Dermis microvascular lymphatic vessel endothelial cell (primary cell): ENCODE measurements at places on chromosomes 16 and 17.

DNA sequence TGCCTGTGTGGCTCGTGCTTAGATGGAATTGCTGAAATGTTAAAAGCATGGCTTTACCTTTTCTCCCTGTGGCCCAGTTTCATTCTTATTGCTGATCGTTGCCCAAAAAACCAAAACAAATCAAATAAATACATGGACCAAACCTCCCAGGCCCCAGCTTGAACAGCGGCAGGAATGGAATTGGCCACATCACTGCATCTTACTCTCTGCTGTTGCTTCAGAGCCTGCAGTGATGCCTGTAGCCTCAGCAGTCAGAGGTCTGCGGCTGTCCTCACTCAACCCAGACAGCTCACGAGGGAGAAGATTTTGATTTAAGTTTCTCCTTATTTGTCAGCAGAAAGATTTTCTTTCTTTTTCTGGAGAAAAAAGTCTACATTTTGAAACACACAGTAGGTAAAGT, 91.5 kb downstream of the NPIPB11 start:
- no peak for DNase-seq

DNA sequence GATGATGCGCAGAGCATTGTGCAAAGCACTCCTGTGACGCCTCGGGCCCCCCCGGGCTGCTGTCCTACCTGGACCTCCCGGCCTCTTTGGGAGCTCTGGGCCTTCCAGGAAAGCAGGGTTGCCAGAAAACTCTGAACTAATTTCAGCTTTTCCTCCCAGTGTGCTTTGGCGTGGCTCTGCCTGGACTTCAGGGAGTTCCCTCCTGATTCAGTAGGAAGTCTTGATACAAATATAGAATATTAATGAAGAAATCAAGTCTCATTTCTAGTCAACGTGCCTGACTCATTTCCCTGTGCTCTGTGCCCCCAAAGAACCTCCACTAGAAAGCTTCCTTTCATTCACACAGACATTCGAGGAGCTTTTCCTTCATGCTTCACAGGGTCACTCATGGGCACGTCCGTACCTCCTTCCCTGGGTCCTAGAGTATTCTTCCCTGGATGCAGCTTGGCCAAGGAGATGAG, 84.0 kb upstream of the NOL11 start:
- DNase-seq = no peak

- no peak for DNase-seq
Measured at GRCh38 chr16:65307286-65307685, 185.4 kb upstream of the CDH11 start.

- DNase-seq = no peak
Measured at GRCh38 chr17:28511858-28512461, 5.8 kb downstream of the FOXN1 start.

DNA sequence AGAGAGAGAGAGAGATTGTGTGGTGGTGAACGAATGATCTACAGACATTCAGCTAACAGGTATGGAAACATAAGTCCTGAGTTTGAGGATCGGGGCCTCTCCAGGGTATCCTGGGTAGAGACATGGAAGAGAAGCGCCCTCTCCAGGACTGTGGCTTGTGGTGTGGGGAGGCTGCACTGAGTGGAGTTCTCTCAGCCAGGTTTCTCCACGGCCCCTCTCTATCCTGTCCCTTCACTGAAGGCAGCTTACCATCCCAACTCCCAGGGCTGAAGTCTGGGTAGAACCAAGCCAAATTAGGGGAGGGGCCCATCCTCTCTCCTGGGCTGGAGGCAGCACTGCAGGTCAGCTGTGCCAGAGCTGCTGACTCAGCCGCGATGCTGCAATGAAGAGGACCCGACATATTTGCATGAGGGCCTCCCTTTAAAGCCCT, 6.2 kb downstream of the C1QL1 start:
- no peak for DNase-seq

GRCh38 chr16:81738783-81739496, 40.2 kb upstream of the PLCG2 start:
- DNase-seq = no peak

- no peak for DNase-seq
Measured at GRCh38 chr17:28747801-28748750, 4.3 kb downstream of the TRAF4 start.

GRCh38 chr17:31226950-31227349, 70.1 kb downstream of the OMG start:
- no peak for DNase-seq

DNA sequence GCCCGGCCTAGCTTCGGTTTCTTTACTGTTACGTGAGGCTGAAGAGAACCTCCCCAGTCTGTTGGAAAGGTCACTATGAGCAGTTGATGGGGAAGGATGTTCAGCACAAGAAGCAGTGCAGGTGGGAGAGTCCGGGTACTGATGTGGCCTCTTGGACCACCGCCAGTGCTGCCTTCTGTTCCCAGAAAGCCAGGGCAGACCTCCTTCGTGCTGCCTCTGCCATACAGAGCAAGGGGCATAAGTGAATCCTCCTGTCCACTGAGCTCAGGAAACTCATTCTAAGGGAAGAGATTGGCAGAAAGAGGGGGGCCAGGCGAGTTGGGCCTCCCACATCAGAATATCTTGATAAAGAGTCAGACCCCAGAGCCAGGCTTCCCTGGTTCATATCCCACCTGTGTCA, 3.7 kb downstream of the PPP4C start:
- no peak for DNase-seq

DNA sequence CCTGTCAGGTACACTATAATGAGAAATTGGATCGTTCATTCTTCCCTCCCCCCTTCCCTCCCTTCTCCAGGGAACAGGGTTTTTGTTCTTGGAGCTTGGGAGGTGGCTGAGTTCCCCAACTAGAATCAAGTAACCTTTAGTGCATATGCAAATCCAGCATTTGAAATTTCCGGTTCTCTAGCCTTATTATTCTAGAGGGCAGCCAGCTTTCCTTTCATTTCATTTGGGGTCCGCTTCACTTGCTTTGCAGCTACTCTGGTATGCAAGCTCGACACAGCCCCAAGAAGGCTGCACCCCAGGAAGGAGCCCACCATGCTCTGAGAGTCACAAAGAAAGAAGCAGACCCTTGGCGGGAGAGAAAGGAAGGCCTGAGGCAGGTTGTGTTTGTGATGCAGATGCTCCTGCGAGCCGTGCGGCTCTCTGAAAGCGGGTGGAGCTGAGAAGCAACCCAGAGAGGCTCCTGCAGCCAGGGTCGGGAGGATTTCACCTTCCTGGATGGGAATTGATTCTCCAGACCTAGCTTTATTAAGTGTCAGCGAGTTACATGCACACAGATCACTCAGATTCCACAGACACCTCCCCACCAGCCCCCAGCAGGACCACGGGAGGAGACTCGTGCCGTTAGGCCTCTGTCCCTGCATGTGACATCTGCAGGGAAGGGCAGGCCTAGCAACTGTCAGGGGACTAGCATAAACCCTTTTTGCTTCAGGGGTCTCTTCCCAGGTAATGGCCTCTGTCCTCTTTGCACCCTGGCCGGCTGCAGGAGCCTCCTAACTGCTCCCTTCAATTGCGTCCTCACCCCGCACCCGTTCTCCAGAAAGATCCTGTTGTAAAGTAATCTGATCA, 34.5 kb downstream of the PMM2 start:
- DNase-seq = no peak

GRCh38 chr16:86517652-86518258, 7.4 kb downstream of the FOXF1 start:
- DNase-seq = peak; percentile 68

GRCh38 chr17:59830007-59830630, 62.6 kb downstream of the TUBD1 start:
- peak; percentile 39 for DNase-seq

DNA sequence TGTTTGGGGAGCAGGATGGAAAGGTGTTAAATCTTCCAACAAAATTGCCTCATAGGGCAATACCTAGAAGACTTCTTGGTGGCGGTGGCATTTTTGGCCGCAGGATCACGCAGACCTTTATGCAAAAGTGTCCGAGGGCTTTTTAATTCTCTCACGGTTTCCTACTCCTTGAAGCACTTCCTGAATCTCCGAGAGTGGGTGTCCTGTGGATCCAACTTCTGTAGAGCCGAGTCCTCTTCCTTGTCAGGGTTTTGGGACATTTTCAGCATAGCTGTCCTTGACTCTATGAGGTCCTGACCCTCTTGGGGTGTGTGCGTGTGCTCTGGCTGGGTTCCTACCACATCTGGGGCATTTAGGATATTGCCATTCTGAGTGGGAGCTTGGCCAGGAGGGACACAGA, 31.7 kb downstream of the IL21R start:
- no peak for DNase-seq

DNA sequence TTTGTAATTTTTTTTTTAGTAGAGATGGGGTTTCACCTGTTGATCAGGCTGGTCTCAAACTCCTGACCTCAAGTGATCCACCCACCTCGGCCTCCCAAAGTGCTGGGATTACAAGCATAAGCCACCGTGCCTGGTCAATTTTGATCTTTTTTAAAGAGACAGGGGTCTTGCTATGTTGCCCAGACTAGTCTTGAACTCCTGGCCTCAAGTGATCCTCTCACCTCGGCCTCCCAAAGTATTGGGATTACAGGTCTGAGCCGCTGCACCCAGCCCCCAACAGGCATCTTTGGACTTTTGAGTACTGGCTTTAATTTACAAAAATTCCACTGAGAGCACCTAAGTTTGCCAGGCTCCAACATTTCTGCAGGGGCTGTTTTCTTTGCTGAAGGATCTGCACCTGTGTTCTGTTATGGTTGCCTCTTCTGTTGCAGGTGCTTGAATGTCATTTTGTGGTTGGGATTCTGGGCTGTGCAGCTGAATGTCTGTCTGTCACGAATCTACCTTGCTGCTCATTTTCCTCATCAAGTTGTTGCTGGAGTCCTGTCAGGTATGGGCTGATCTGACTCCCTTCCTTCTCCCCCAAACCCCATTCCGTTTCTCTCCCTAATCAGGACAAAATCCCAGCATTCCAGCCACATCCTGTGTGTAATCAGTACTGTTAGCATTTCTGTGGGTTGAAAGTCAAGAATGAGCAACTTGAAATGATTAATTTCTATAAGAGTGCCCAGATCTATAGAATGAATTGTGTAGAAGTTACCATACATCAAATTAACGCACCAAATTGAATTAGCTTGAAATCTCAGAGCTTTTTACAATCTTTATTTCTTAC, 8.5 kb downstream of the G6PC1 start:
- DNase-seq = no peak

- DNase-seq = no peak
Measured at GRCh38 chr16:19919142-19919541, 34.5 kb upstream of the GPRC5B start.

DNA sequence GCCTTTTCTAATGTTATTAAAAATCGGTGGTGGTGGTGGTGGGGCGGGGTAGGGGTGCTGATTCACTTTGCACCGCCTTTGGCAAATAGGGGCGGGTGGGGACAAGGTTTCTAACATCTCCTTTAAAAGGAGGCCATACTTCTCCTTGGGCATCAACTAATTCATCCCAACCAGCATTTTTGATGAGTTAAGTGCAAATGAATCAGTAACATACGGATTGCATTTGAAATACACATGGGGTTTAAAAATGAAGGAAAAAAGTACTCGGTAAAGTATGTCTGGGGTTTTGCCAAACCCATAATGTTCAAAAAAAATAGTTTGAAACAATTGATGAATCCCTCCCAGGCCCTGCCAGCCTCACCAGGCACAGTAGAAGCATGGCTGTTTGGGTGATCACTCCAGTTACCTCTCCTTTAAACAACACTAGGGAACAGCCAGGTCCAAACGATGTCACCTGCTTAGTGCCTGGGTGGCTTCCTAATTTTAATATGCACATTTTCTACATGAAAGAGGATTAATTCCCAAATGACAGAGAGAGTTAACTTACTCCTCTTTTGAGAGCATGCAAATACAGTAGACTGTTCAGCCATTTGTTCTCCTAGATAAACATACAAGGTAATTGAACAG, 107.2 kb downstream of the ANKFN1 start:
- no peak for DNase-seq

DNA sequence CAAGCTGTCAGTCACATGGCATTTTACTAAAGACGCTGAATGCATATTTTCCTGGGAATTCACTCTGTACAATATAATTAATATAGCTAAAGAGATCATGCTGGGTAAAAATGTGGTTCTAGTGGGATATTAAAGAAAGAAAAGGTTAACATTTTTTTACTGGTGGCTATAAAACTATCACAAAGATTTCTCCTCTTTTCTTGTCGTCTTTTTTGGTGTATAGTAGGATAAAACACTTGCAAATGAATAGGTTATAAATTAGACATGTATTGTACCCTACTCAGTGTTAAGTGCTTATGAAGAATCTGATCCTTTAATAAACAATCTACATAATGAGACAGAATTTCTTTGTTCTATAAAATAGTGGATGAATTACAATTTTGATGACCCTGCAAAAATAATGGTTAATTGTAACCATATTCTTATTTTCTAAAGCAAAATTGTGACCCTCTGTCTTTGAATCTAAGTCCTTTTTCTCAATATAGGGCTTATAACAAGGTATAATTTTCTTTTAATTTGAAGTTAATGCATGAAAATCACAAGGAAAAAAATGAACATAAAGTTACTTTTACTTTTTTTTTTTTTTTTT, 1540.4 kb upstream of the GOT2 start:
- no peak for DNase-seq

GRCh38 chr16:50274326-50275097, 8.2 kb downstream of the ADCY7 start:
- DNase-seq = no peak
